ENCODE measurements at places on chromosomes 5 and 9.

- no peak for DNase-seq
These were observed 27.0 kb downstream of the ABITRAM start for GRCh38 chr9:108961151-108961550.

DNA sequence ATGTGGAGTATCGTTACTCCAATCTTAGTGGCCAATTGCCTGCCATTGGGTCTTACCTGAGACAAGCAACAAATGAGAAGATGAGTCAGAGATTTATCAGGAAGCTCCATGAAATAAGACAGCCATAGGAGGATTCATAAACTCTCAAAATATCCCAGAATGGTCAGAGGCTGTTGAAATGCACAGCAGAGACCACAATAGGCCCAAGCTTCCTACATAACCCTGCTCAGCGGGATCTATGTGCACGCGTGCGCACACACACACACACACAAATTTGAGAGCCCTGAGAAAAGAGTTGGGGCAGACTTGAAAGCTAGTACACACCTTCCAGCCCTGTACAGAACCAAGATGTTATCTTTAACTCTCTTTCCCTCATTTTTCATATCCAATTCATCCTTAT lies 9.8 kb downstream of the UIMC1 start:
- no peak for DNase-seq

GRCh38 chr5:115948091-115948534 lies 14.2 kb upstream of the LVRN start:
- no peak for DNase-seq

GRCh38 chr5:56941981-56942380 lies 9.9 kb downstream of the MIER3 start:
- DNase-seq: no peak

GRCh38 chr9:71767163-71767775 lies 1.0 kb downstream of the CEMIP2 start:
- DNase-seq: no peak

- DNase-seq: no peak
These were observed 64.6 kb upstream of the SHISAL2B start for GRCh38 chr5:64625678-64626077.

GRCh38 chr5:72922422-72922821 lies 33.4 kb upstream of the FCHO2 start:
- no peak for DNase-seq

DNA sequence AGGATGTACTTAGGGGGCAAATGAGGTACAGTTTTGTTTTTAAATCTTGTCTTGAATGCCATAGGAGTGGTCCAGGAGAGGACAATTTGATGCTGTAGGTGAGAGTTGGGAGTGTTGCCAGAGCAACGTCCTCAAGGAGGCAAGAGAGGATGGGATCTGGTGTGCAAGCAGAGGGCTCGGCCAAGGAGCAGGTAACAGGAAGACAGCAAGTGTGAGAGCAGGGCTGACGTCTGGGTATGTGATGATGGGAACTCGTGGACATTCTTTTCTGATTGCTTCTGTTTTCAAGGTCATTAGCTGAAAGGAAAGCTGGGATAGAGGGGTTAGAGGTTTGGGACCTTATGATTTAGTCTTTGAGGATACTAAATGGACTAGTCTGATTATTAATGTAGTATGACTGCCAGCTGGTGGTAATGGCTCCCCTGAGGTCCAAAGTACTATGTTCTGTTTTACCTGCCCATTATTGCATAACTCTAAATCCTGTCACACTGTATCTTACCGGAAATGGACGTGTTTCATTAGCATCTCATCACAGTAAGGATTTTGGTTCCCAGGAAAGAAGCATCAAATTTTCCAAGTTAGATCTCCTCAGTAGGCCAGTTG lies 15.4 kb downstream of the GNPDA1 start:
- no peak for DNase-seq

DNA sequence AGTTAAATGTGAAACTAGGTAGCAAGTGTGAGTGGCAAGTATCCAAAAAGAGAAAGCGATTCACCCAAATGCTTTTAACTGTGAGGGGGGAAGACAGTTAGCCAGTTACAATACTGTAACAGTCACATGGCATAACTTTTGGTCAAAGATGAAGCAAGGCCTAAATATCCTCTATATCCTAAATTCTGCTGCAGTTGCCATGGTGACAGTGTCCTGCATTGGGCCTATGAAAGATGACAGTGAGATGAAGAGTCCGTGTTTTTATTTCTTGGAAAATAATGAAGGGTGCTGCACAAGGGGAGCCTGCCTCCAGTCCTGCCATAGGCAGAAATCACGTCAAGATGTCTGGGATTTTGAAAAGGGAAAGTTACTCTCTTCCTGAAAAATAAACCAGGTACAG lies 534.6 kb downstream of the NTRK2 start:
- DNase-seq: no peak

DNA sequence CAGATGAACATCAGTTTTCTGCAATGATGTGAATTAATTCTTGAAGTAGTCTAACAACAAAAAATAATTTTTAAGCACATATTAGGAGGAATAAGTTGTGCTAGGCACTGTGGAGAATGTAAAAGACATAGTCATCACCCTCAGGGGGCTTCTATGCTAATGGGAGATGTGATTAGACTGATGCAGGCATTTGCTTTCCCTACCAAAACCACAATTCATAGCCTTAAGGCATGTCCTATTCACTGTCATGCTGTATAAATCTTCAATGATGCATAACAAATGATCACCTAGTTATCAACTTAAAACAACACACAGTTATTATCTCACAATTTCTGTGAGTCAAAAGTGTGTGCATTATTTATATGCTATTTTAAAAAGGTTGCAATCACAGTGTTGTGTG lies 422.6 kb downstream of the MAN2A1 start:
- DNase-seq: no peak

- no peak for DNase-seq
These were observed 39.9 kb downstream of the BICD2 start for GRCh38 chr9:92724528-92725265.
